ENCODE measurements at places on chromosomes 6 and 20.

DNA sequence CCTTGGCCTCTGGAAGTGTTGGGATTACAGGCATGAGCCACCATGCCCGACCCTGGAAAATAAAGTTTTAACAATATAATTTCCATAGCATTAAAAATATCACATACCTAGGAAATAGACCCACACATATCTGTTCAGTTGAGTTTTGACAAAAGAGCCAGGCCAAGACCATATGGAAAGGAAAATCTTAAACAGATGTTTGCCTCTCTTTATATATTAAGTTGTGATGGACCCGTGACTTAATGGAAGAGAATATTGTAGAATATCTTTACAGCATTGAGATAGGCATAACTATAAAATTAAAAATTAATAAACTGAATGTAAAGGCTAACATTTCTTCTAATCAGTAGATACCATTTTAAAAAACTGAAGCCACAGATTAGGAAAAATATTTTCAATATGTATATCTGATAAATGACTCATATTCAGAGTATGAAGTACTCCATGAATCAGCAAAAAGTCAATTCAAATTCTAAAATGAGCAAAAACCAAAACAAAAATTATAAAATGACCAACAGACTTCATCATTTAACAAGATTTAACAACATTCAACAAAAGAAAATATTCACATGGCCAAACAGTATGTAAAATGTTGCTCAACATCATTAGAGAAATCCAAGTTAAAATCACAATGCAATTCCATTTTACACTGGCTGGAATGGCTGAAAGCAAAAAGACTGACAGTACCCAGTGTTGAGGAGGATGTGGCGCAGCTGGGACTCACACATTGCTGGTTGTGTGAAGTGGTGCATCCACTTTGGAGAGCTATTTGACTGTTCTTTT, 43.3 kb downstream of the GTF2H5 start:
- DNase-seq = no peak

GRCh38 chr20:63525185-63525584, 4.6 kb downstream of the PPDPF start:
- no peak for DNase-seq

DNA sequence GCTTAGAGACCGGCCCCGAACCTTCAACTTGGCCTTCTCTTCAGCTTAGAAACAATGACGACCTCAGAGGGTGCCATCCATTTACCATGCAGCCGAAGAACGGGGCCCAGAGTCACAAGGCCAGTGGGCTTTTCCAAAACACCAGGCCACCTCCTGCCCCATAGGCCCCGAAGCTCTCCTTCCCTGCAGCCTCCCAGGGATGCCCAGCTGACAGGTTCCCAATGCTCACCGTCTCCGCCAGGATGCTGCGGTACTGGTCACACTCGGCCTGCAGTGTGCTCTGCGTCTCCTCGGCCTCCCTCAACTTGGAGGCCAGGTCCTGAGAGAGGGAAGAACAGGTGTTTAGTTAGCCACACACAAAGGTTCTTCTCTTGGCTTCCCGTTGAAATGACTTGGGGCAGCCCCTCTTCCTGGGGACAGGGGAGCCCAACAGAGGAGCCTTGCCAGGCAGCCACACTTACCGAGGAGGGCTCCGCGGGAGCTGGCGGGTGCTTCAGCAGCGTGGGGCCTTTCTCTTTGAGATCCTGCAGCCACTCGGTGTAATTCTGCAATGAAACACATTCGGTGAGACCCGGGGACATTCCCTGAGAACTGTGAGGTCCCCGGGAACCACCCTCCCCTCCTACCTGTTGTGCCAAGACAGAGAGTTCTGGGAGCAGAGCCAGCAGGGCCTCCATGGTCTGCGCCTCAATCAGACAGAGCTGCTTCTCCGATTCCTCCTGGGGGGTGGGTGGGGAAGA, 51.5 kb downstream of the DSTN start:
- no peak for DNase-seq

GRCh38 chr6:162226803-162227202, 500.8 kb downstream of the PRKN start:
- no peak for DNase-seq

- DNase-seq = no peak
Observed at GRCh38 chr6:142400495-142400894, 98.7 kb downstream of the ADGRG6 start.

GRCh38 chr6:24092407-24092806, 33.6 kb upstream of the NRSN1 start:
- no peak for DNase-seq

DNA sequence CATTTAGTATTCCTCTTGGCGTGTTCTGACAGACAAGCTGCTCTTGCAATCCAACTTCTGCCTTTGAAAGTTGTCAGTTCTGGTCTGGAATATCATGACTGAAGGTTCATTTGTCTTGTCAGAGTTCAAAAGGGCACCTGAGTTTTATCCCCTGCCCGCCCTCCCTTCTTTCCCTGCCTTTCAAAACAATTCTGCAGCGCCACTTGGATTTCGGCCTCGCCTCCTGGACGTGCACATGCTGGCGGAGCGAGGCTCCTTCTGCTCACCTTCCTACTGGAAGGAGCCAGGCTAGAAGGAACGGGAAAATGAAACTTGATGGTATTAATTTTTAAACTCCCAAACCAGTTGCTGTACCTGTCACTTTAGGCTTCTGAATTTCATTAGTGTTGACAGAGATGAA, 55.7 kb upstream of the HDGFL1 start:
- no peak for DNase-seq

GRCh38 chr6:29976588-29977424, 34.5 kb downstream of the HLA-A start:
- peak; percentile 65 for DNase-seq

DNA sequence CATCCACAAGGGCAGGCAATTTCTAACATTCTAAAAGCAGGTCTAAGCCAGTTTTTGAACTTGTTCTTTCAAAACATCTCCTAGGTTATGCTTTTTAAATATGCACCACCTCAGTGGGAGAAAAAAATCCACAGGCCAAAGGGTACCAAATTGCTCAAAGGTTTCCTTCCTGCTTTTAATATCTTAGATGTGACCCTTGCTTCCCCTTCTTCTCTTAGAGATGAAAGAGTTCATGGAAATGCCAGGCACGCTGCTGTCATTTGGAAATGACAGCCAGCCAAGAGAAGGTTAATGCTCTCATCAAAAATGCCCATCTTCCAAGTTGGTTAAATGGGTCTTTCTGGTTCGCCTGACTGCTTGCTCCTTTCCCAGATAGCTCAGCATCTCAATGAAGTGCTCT, 497.1 kb downstream of the CD83 start:
- no peak for DNase-seq

- DNase-seq = no peak
Observed at GRCh38 chr6:20866935-20867703, 332.9 kb downstream of the CDKAL1 start.

GRCh38 chr6:113763311-113763766, 93.8 kb upstream of the MARCKS start:
- DNase-seq = no peak

DNA sequence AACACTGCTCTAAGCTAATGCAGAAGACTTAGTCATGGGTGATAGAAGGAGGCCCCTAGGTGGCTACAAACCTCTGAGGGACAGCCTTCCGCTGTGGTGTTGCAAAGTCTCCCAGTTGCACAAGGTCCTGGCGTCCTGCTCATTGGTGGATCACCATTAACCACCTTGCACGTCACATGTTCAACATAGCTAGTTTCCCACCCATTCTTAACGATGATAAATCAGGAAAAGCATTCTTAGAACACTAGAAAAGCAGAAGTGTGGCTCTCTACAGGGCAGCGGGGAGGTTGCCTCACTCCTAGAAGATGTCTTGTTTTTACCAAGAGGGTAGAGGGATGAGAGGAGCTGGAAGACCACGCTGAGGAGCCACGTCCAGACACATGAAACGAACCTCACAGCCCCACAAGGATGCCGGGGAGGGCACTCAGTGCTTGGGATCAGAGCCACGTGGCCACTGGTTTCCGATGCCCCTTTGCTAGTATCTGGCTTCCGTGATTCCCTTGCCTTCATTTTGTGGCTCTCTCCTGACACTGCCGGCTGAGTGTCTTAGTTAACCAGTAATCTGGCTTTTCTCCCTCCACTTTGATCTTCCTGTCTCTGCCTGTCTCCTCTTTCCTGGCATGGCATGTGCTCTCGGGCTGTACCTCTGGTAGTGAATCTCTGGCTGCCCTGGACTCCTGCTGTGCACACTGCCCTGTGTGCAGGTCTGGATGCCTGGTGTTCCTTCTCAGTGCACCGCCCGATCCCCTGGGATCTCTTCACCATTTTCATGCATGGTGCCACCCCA, 91.4 kb upstream of the NEDD9 start:
- no peak for DNase-seq

- DNase-seq = no peak
Observed at GRCh38 chr6:6328451-6328850, 8.0 kb upstream of the F13A1 start.

GRCh38 chr6:167230288-167230687, 60.8 kb upstream of the UNC93A start:
- DNase-seq = no peak

GRCh38 chr20:15917283-15917682, 656.0 kb downstream of the KIF16B start:
- no peak for DNase-seq

DNA sequence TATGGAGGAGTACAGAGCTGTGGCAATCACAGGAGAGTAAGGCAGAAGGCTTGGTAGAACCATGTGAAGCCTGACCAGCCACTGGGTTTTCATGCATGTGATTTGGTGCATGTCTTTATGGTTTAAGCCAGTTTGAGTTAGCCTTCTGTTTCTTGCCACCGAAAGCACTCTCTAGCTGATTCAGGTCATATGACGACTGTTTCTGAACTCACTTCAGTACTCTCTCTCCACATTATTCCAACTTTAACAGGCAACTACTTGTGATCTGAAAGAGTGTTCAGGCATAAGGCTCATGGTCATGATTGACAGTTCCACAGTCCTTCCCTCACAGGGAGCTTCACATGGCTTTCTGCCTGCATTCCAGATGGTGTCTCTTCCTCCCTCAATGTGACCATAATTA, 63.3 kb upstream of the TAB2 start:
- DNase-seq = no peak

- DNase-seq = no peak
Observed at GRCh38 chr20:46375771-46376170, 30.6 kb downstream of the ELMO2 start.

GRCh38 chr20:41534170-41534569, 84.0 kb downstream of the CHD6 start:
- no peak for DNase-seq

DNA sequence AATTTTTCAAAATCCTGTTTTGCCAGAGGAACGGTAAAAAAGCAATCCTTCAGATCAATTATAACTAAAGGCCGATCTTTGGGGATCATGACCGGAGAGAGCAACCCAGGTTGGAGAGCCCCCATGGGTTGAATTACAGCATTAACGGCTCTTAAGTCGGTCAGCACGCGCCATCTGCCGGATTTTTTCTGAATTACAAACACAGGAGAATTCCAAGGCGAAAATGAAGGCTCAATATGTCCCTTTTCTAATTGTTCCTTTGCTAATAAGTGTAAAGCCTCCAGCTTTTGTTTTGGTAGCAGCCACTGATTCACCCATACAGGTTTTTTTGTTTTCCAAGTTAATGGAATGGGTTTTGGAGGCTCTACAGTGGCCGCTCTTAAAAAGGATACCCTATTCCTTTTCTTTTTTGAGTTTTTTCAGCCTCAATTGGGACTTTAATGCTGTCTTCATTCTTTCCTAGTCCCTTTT, 16.9 kb upstream of the PTCRA start:
- peak; percentile 52 for DNase-seq
